A549 treated with Mapracorat at 1 μM for 4 hours (cell line): ENCODE measurements at places on chromosomes 16 and 17. TPM values are rescaled to one million over a fixed set of nuclear protein-coding genes. Genes with fewer than 3 reads are reported as not detected.

Gene SPN
- not detected in 5 replicates for total RNA-seq

Gene C17orf100
- total RNA-seq, result 1.7 to 3.5 TPM (median 2.6 TPM) in 5 replicates

Gene RIPOR1
- 32.3 to 47.7 TPM (median 41.4 TPM) in 5 replicates for total RNA-seq

Gene ASPA
- not detected in 5 replicates for total RNA-seq

Gene CEMP1
- total RNA-seq, result not detected in 5 replicates
